ENCODE measurements at places on chromosomes 5 and 9.
A peak's percentile ranks its signal among the peaks of the same experiment; 100 is the strongest.

DNA sequence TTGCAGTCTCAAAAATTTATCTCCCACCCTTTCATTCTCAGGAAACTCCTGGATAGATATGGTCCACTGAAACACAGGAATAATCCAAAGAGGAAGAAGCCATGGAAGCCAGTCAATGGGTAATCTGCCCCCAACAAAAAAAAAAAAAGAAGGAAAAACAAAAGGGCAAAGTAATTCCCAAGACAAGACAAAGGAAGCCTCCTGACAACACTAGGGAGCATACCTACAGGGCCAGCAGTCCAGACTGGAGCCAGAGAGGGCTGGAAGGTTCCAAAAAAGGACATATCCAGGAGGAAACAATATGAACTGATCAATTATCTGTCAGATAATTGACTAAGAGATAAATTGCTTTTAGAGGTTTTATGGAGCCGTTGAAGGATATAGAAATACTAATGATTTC is 12.9 kb downstream of the FNIP1 start:
- no peak for DNase-seq

- no peak for DNase-seq
These were observed 253.0 kb downstream of the MARCHF11 start for GRCh38 chr5:15926586-15926985.

- DNase-seq, result no peak
These were observed 608.7 kb downstream of the ISL1 start for GRCh38 chr5:51991940-51992339.

GRCh38 chr9:127556871-127557270 is 55.2 kb upstream of the STXBP1 start:
- no peak for DNase-seq

DNA sequence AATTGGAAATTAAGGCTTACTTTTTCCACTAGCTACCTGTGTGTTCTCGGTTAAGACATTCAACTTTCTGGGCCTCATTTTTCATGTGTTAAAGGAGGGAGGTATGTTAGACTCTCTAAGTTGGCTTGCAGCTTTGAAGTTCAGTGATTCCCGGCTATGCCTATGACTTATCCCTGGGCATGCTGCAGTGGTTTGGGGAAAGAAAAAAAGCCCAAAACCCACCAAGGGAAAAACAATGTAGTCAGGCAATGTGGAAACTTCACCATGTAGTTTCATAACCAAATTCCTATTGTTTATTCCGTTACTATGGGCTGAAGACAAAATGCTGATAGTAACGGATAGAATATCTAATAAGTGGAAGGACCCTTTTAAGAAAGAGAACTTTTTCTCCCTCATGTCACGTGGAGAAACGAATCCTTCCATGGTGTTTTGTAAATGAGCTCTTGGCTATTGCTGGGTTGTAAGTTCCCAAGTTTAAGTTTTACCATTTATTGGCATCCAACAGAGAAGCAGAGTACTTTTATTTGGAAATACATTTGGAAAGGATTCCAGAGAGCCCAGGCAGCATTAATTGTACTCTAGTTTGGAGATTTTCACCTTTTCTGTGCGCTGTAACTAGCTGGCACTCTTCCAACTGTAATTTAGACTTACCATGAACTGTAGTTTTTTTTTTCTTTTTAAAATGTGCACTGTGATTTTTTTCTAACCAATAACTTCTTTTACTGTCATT is 84.9 kb upstream of the MPDZ start:
- no peak for DNase-seq

DNA sequence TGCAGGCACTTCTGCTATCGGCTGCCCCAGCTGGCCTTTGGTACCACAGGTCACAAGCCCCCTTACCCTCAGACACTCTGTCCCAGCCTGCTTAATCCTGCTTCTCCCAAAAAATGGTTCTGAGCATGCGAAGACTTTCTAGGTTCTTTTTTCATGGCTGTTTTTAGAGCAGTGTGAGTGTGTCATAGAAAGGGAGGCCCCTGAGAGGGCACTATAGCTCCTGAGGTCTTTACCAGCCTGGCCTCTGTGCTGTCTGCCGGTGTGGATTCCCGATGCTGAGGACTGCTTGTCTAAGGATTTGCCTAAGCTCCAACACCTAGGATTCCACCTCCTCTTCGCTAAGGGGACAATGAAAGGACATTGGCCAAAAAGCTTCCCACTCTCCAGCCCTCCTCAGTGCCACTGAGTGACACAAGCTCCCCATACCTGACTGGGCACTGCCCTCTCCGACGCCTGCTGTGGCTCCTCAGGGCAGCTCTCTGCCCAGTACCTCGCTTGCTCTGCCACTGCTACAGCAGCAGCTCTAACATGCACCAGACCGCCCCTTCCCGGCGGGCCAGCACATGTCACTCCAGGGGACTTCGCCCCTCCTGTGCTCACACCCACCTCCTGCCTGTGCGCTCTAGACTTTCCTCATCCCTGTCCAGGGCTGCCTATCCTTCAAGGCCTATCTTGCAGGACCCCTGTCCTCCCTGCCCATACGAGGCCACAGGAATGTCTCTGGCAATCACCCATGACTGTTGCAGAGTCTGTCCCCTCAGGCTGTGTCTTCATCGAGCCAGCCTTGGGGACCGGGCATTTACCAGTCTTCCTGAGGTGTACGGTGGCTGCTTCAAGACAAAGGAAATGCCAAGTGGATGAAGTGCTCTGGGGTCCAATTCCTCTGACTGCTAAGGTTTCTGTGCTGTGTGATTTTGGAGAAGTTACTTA is 21.0 kb downstream of the MACROH2A1 start:
- DNase-seq, result no peak

- DNase-seq, result no peak
These were observed 817.8 kb downstream of the MTRR start for GRCh38 chr5:8686707-8687106.

GRCh38 chr5:170437621-170438375 is 48.6 kb upstream of the KCNMB1 start:
- DNase-seq, result no peak

GRCh38 chr9:93899609-93900435 is 55.3 kb downstream of the BARX1 start:
- DNase-seq, result no peak

DNA sequence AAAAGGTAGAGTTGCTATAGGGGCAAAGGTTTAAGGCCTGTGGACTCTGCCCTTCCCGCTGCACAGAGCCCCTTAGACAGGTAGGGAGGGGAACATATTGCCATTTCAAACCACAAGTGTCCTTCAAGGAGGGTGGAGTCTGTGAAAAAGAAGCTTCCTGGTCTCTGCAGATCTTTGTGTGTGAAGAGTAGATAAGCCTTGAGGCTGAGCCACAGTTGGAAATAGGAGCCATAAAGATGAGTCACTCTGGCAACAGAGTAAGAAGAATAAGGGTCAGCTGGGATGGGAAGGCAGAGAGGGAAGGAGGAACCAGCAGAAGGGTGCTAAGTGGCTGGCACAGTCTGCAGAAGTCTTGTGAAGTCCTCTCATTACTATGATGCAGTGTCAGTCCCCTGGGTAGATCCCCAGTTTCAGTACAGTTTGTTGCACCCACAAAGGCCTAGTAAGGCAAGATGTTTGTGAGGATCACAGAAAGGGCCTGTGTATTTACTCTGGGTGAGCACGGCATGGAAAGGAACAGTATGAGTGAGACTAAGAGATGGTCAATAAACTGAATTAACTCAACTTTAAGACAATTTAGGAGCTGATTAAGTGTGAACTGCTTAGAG is 18.1 kb downstream of the GRXCR2 start:
- DNase-seq, result no peak

GRCh38 chr5:141753971-141754713 is 72.1 kb upstream of the ARAP3 start:
- no peak for DNase-seq

DNA sequence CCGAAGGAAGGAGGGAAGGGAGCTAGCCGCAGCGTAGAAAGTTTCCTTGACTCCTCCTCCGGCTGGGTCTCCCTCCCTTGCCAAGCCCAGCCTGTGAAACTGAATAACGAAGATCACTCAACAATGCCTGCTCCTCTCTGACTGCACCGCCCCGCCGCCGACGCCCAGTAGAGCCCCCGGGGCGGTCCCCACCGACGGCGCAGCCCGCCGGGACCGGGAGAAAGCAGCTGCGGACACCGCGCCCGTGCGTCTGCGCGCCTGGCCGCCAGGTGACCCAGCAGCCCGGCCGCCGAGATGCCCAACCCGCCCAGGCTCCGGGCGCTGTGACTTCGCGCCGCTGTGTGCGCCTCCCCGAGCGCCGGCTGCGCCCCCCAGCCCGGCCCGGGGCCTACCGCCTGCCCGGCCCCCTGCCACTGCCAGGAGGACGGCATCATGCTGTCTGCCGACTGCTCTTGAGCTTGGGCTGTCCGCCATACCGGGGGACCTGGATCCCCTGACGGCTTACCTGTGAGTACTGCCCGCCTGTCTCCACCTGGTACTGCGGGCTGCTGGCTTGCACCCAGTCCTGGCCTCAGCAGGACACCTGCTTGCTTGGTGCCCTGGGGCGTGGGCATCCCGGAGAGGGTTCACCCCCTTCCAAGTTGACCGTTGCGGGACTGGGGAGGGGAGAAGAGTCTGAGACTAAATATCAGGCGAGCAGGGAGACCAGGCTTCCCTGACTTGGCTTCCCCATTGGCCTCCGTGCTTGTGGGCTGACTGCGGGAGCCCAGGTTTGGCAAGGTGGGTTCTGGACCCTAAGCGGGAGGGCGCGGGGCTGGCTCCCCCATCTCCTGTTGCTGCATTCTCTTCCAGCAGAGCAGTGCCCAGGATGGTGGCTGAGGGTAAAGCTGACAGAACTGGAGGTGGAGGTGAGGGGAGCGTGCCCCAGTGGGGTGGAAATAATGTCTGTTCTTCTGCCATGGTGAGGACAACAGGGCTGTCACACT is 26.2 kb upstream of the SPTLC1 start:
- no peak for DNase-seq

DNA sequence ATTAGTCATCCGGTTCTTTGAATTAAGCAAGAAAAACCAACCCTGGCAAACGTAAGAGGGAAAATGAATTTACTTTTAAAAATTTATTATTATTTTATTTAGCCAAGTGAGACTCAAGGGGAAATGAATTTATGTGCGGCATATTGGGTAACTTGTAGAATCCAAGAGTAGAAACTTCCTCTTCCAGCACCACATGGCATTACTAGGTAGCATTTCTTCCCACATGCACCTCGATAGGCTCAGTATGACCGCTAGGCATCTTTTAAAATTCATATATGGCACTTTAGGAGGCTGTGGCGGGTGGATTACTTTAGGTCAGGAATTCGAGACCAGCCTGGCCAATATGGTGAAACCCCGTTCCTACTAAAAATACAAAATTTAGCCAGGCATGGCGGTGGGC is 17.6 kb upstream of the MYO10 start:
- no peak for DNase-seq

GRCh38 chr5:83539463-83539790 is 67.9 kb downstream of the VCAN start:
- DNase-seq, result no peak

GRCh38 chr9:30075451-30076199 is 2308.8 kb upstream of the ACO1 start:
- no peak for DNase-seq

DNA sequence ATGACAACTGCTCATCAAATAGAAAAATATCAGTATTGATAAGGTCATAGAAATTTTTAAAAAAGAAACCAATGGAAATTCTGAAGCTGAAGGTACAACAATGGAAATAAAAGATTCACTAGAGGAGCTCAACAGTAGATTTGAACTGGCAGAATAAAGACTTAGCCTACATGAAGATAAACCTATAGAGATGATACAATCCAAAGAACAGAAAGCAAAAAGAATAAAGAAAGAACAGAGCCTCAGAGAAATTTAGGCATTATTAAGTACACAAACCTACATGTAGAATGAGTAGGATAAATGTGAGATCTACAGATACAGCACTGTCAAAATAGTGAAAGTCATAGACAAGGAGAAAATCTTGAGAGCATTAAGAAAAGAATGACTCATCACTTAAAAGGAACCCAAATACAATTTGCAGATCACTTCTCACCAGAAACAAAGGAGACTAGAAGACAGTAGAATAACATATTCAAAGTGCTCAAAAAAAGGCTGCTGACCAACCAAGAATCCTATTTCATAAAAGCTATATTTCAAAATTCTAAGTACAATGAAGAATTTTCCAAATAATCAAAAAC is 47.8 kb upstream of the HTR4 start:
- DNase-seq, result no peak

- DNase-seq, result no peak
These were observed 523.3 kb downstream of the LRRC70 start for GRCh38 chr5:63101870-63102269.

DNA sequence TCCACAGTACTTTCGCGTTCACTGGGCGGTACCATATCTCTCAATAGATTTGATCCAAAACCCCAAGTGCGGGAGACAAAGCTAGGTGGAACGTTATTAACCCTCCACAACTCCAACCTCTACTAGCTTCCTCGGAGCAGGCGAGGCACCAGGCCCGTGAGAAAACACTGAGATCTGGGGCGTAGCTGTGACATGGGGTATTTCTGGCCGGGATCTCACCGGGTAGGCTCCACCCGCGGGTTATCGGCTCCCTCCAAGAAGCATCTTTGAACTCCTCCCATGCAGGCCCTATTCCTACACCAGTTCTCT is 350 bp upstream of the SLC25A46 start:
- DNase-seq, result peak; percentile 40

DNA sequence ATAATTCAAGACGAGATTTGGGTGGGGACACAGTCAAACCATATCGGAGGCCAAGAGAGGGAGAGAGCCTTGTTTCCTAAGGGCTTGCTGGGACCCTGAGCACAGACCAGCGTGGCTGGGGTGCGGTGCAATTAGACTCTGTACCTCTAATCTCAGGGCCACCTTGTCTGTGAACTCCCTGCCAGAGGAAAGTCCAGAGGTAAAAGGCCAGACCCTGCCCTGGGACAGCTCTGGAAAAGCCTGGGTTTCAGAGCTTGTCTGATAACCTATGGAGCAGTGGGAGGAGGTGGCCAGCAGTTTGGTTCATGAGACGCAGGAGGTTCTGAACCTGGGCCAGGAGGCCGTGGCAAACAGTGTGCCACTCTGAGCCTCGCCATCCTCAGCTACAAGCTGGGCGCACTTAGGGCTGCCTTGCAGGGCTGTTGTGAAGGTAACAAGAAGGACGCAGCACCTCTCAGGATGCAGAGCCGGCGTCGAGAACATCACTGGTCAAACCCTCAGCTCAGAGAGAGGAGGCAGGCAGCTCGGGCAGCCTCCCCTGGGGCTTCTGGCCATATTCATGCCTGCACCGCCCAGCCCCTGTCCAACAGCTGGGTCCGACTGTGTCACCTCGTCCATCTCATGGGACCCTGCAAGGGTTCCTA is 4.8 kb upstream of the DOLPP1 start:
- DNase-seq, result no peak

DNA sequence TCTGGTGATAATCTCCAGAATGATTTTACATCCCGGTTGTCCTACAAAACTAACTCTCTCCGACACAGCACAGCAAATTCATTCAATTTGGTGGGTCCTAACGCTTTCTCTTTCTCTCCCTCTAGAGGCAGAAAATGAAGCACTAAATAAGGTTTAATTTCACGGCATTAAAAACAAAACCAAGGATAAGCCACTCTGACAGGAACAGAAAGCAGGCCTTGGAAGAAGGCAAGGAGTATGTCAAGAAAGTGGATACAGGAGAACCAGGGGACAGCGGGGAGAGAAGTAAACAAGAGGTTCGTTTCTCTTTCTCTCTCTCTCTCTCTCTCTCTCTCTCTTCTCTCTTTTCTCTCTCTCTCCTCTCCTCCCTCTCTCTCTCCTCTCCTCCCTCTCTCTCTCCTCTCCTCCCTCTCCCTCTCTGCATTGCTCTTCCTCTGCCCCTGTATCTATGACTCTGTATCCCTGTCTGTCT is 49.8 kb downstream of the EBF1 start:
- DNase-seq, result no peak

- DNase-seq, result no peak
These were observed 8.1 kb downstream of the OSMR start for GRCh38 chr5:38853753-38854470.

All from activated naive CD4-positive, alpha-beta T cell (primary cell).